GM12878 (cell line): ENCODE measurements at places on chromosomes 16 and 17. TPM values are rescaled to one million over a fixed set of nuclear protein-coding genes. Genes with fewer than 3 reads are reported as not detected.

The MYH2 gene
- total RNA-seq, result not detected in 2 replicates

The ACSF2 gene
- total RNA-seq, result 28.5 and 32.8 TPM in 2 replicates

GRCh38 chr17:48985436-48986245, 11.5 kb upstream of the IGF2BP1 start:
- no peaks in the 10 kb centered on the region for H3K27me3 ChIP-seq
- no peaks in the 10 kb centered on the region for H3K4me1 ChIP-seq
- no peak overlapping the region for H3K4me3 ChIP-seq

DNA sequence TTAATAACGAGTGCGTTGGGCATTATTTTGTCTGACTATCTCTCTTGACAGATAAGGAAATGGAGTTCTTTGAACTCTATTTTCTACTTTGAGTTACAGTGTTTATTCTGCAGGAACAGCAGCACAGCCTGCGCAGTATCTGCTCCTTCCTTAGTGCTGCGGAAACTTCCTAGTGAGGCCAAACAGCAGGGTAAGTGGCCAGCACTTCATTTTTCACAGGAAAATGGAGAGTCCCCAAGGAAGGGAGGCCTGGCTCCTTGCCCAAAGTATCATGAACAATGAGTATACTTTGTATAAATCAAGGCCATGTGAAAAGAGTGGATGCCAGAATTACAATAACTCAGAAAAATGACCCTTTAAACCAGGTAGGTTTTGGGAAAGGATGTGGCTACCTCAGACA, 140.6 kb downstream of the VPS53 start:
- no peak overlapping the region for H3K4me3 ChIP-seq
- H3K27me3 ChIP-seq, result no peaks in the 10 kb centered on the region
- no peak overlapping the region for H3K27ac ChIP-seq
- H3K36me3 ChIP-seq, result peaks cover 2% of the 10 kb centered on the region; the same call in 1 of the 2 replicates
- no peak for DNase-seq

DNA sequence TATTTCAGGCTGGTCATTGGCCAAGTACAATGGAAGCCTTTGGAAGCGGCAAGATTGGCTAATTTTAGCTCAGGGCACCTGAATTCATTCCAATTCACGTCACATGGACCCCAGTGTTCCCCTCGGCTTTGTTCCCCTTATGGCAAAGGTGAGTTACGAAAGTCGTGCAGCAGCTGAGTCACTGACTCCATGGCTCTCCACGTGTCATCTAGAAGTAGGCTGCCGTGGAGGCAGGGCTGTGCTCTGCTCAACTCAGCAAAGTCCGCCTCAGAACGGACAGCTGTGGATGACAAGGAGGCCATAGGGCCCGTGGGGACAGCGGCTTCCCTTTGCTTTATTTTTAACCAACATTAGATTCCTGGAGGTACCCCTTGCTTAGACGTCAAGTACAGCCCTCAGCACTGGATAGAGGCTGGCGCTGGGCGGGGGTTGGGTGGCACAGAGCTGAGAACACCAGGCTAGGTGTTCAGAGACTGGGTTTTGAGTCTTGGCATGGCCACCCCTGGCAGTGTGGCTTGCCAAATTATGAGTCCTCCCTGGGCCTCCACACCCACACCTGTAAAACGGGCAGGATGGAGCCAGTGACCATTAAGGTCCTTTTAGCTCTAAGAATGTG, 23.6 kb downstream of the ADAD2 start:
- no peaks in the 10 kb centered on the region for H3K4me1 ChIP-seq
- H3K27me3 ChIP-seq, result no peaks in the 10 kb centered on the region
- H3K36me3 ChIP-seq, result no peaks in the 10 kb centered on the region
- no peak overlapping the region for H3K27ac ChIP-seq
- DNase-seq, result no peak
- no peak overlapping the region for H3K4me3 ChIP-seq

DNA sequence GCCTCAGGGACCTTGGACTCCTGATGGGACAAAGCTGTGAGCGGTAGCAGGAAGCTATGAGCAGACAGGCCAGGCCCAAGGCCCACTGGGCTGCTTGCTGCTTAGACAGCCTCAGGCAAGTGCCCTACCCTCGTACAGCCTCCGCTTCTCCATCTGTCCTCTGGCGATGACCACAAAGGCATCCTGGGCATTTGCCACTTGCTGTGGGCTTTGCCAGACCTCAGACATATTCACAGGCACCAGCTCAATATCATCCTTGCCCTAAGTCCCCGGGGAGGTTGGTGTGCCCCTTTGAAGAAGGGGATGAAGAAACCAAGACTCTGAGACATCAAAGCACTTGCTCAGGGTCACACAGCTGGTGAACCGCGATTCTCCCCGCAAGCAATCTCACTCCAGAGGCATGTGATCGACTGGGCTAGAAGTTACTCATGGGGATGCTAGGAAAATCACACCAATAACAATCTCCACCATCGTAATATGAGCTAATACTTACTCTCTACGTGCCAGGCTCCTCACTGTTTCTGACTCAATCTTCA, 21.7 kb downstream of the PPL start:
- H3K27me3 ChIP-seq, result no peaks in the 10 kb centered on the region
- H3K27ac ChIP-seq, result no peak overlapping the region
- DNase-seq, result no peak
- H3K4me1 ChIP-seq, result no peaks in the 10 kb centered on the region
- H3K4me3 ChIP-seq, result no peak overlapping the region

DNA sequence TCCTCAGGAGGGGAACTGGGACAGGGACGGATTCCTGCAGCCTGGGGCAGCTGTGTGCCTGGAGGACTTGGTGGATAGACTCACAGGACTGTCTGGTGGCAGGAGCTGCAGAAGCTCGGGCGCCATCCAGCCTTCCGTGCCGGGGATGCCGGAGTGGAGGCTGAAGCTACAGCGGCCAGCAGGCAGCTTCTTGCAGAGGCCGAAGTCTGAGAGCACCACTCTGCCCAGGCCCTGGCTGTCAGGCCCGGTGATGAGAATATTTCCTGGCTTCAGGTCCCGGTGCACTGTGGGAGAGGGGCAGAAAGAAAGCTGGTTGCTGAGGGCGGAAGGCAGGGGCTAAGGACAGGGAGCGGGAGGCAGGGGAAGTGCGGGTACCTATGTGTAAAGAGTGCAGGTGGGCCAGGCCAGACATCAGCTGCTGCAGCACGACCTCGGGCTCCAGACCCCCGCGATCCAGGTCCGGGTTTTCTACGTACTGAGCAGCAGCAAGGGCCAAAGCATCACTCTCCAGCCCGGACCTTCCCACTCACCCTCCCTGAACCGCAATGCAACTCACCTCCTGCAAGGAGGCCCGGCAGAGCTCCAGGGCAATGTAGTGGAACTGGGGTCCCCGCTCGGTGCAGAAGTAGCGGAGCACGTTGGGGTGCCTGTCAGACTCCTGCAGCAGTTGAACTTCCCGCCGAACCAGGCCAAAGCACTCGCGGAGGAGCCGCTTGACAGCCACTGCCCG, 16.1 kb downstream of the PLK1 start:
- no peak for DNase-seq
- peaks cover 7% of the 10 kb centered on the region; the same call in 1 of the 2 replicates for H3K4me1 ChIP-seq
- no peaks in the 10 kb centered on the region for H3K27me3 ChIP-seq
- no peak overlapping the region for H3K27ac ChIP-seq
- no peak overlapping the region for H3K4me3 ChIP-seq

The CBLN1 gene
- total RNA-seq, result not detected in 2 replicates
